ENCODE measurements at places on chromosomes 11 and 22.

DNA sequence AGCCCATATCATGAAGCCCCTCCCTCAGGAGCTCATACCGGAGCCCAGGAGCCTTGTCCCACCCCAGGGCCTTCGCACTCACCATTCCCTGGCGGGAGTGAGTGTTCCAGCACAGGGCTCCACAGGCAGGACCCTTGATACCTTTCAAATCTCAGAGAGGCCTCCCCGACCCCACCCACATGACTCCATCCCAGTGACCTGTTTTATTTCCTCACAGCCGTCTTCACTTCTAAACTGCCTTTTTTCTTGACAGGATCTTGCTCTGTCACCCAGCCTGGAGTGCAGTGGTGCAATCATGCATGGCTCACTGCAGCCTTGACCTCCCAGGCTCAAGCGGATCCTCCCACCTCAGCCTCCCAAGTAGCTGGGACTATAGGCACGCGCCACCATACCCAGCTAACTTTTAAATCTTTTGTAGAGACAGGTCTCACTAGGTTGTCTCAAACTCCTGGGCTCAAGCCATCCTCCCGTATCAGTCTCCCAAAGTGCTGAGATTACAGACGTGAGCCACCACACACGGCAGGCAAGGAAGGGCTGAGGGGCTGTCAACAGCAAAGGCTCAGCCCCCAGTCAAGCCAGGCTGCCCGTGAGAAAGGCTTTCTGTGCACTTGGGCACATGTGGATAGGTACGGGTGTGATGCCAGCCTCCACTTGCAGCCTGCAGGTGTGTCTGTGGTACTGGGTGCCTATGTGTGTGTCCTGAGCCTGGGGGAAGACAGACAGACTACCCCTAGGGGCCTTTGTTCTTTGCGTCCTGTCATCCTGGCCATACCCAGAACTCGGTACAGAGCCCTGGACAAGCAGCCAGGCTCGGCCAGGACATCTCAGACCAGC is 9.3 kb downstream of the RPL3 start:
- DNase-seq, result no peak

DNA sequence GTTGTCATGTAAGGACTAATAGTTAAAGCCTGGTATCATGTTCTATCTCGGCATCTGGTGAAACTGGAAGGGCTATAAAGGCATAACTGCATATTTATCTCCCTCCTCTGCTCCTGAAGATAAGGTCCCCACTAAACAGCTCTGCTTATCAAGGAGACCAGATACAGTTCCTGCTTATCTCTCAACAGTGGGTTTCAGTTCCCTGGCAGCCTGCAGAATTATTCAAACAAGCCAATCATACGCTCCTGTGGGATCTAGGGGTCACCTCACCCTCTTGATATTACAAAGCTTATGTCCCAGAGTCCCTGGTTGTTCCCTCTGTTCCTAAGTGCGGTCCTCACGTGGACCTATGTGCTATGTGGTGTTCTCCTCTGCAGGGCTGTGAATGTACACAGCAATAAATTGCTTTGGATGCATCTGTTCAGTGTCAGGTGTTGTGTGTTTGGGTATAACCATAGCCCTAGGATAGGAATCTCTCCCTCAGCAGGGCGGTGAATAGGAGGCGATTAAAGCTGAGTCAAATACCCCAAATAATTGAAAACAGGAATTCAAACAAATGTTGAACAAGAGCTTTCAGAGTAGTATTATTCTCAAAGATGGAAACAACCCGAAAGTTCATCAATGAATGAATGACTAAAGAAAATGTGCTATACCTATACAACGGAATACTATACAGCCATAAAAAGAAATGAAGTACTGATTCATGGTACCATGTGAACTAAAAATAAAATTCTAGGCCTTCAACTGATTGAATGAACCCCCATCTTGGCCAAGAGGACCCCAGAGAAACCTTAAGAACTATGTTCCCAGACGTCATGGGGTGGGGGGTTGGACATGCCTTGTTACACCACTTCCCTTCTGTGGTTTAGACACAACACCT is 3.1 kb upstream of the OOSP4A start:
- no peak for DNase-seq

DNA sequence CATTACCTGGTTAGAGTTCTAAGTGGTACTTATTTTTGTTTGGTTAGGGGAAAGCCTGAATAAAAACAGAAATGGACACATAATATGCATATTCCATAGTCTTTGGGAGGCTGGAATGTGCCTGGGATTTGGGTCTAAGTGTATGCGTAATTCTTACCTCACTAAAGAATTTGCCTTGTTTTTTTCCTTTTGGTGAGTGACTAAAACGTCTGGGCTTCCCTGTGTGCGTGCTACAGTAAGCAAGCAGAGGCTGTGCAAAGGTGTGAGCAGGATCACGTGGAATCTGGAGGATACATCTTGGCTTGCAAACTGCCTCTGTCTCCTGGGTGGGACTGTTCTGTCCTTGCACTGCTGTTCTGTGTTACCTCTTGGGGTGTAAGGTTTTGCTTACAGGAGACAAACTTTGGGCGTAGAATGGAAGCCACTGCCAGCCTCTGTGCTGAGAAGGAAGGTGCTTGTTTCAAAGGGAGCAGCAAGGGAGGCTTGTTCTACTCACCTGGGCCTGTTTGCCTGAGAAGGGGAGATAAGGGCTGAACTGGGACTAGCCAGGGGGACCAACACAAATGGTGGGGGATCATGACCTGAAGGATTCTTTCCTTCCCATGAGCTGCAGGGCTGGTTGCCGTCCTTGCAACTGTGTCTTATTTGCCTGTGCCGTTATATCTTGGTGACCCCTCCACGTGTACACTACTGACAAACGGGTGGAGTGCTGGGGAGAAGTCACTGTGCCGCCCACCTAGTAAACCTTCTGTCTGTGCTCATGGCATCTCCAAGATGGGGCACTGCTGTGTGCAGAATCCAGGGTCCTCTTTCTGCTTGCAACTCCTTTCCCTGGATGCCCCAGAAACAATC is 4.5 kb downstream of the NEAT1 start:
- peak; percentile 41 for DNase-seq

GRCh38 chr22:17171153-17172028 is 12.3 kb upstream of the HDHD5 start:
- peak; percentile 89 for DNase-seq

- DNase-seq, result no peak
Observed at GRCh38 chr11:65186701-65187100, 5.0 kb downstream of the CAPN1 start.

GRCh38 chr11:19332476-19332875 is 91.7 kb upstream of the E2F8 start:
- DNase-seq, result no peak

DNA sequence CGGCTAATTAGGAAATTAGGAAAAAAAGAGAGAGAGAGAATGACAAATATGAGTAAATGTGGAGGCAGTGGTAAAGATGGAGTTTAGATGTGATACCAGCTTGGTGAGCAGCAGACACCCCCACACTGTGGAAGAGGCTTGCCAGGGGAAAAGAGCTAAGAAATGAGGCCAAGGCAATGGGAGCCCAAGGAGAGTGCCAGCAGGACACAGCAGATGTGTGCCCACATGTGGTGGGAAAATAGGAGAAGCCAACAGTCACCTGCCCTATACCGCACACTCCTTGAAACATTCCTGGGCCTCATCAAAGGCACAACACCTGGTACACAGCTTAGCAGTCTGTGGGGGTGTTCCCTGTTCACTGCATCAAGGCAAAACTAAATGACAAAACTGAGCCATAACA is 104.9 kb downstream of the FAM76B start:
- DNase-seq, result no peak

GRCh38 chr22:31923136-31923535 is 21.2 kb upstream of the YWHAH start:
- DNase-seq, result no peak

DNA sequence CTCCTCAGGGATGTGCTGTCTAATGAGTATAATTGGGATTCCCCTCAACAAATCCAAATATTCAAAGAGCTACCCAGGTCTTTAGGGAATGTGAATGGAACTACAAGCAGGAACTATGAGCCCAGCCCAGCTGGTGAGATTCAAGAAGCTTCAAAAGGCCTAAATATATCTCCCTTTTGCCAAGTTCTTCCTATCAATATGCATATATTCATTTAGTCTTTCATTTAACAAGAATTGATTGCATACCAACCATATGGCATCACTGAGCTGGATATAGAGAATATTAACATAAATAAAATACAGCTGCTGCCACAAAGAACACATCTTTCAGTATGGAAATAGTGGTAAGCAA is 58.9 kb upstream of the PRSS23 start:
- no peak for DNase-seq

DNA sequence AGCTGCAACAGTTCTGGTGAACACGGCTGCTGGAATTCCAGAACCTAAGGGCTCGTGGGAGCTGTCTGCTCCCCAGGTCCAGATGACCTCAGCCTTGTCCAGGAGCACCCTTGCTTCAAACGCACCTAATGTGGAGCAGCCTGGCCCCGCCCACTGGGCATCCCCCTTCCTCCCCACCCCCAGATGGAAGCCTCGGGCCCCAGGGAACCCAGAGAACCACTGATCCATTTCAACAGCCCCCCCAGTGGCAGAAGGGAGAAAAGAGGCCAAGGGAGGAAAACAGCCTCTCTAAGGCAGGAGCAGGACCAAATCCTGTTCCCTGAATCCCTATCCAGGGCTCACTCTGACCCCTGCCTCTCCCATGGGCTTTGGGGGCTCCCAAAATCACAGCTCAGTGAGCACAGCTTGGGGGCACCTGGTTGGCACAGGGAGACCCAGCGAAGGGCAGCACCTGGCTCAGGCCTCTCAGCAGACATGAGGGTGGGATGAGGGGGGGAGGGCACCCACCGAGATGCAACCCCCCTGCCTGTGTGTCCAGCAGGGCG is 1.2 kb downstream of the CYTH4 start:
- no peak for DNase-seq

GRCh38 chr11:12744826-12745502 is 70.7 kb downstream of the TEAD1 start:
- DNase-seq, result no peak

DNA sequence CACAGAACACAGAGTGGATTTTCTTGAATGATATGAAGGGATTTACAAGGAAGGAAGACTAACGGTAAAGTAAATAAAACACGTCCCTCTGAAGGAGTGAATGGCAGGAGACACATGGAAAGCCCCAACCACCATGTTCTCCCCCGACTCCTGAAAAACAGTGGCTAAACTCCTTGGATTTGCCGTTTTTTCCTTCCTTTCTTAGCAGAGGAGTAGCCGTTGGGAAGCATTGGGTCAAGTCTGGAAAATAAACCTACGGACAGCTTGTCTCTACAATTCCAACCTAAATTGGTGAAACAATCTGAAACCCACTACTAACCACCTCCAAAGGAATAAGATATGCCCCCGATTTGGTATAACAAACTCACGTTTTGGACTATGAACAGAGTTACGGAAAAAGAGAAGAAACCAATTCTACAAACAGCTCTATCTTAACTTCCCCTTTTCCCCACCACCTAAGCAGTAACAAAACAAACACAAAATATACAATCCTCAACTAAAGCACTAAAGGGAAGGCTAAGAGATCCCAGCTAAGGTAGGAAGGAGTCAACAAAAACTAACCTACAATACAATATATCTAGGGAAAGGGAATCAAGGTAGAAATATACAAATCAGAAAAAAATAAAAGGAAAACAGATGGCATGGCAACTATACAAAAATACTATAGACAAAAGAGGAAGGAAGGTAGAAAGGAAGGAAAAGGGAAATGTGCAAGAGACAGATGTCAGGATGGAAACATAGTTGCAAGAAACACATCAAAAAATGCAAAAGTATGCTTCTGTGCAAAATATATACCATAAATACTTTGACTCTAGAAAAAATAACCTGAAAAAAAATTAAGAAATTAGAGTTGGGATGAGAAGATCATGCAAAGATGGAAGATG is 43.8 kb upstream of the LYVE1 start:
- no peak for DNase-seq

DNA sequence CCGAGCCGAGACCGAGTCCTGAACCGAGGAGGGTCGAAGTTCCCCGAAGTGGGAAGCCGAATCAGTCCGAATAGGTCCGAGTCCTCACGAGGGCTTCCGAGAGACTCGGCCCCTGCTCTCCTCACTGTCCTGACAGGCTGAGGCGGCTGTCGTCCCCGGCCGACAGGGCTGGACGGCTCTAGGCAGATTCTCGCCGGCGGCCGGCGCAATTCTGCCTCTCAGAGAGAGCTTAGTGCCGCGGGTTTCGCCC is 191 bp upstream of the DEAF1 start:
- DNase-seq, result no peak

DNA sequence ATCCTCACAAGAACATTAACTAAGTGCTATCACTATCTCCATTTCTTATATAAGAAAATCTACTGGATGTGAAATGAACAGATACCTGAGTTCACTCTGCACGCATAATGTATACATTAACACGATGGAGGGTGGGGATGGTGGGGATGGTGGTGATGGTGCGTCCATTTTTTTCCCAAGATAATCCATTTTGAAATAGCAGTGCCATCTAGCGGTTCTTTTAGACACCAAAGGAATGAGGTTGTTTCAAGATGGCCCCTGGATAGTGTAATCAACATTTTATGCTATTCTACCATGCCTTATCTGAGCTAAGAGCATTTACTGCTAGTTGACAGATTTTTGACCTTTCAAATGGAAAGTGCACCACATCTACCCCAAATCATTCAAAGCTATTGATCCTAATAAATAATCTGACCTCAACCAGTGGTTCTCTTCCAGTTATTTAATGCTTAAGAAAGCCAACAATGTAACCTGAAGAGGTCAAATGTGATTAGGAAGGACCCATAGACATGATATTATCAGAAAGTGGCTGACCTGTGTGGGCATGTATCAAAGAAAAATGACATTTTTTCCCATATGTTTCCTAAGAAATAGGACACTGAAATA is 714.7 kb upstream of the TENM4 start:
- DNase-seq, result no peak

DNA sequence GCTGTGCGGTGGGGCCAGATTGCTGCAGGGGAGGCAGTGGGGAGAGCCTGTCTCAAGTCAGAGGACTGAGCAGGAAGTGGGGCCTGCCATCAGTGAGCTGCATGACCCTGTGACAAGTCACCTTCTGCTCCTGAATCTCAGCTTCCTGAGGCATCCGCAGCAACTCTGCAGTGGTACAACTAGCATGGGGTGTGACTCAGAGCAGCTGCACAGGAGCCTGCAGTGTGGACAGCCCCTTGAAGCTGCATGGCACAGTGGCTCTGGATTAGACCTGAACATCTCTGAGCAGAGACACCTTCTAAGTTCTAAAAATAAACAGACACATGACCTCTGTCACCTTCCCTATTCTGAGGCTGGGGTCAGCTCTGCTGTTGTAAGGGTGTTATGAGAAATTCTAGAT is 18.0 kb downstream of the FAM227A start:
- DNase-seq, result no peak

- DNase-seq, result no peak
Observed at GRCh38 chr11:27095059-27095458, 54.4 kb downstream of the BBOX1 start.
